Karpas-422 (cell line): ENCODE measurements at places on chromosomes 5 and 9.

- no peaks in the 10 kb centered on the region for H3K27me3 ChIP-seq
- H3K36me3 ChIP-seq, result no peaks in the 10 kb centered on the region
- no peaks in the 10 kb centered on the region for H3K4me1 ChIP-seq
- no peak overlapping the region for H3K4me3 ChIP-seq
Measured at GRCh38 chr5:80555099-80555498, 15.0 kb downstream of the ANKRD34B start.

- no peaks in the 10 kb centered on the region for H3K36me3 ChIP-seq
- no peak overlapping the region for H3K4me3 ChIP-seq
- no peak overlapping the region for H3K27ac ChIP-seq
- H3K27me3 ChIP-seq, result no peaks in the 10 kb centered on the region
Measured at GRCh38 chr5:112929336-112930081, 7.5 kb upstream of the REEP5 start.

DNA sequence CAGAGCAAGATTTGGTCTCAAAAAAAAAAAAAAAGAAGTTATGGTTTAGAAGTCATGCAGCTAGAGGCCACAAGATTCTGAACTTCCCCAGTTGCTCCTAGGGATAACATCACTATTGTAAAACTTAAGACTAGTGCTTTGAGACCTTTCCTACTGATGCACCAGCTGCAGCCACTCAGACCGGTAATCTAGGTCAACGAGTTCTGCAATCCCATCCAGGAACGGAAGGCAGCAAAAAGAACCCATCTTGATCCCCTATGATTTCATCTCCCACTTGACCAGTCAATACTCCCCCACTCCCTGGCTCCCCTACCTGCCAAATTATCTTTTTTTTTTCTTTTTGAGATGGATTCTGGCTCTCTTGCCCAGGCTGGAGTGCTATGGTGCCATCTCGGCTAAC lies 46.9 kb upstream of the TTC39B start:
- H3K27me3 ChIP-seq, result no peaks in the 10 kb centered on the region
- H3K27ac ChIP-seq, result no peak overlapping the region
- no peak overlapping the region for H3K4me3 ChIP-seq
- DNase-seq, result no peak
- H3K4me1 ChIP-seq, result no peaks in the 10 kb centered on the region

DNA sequence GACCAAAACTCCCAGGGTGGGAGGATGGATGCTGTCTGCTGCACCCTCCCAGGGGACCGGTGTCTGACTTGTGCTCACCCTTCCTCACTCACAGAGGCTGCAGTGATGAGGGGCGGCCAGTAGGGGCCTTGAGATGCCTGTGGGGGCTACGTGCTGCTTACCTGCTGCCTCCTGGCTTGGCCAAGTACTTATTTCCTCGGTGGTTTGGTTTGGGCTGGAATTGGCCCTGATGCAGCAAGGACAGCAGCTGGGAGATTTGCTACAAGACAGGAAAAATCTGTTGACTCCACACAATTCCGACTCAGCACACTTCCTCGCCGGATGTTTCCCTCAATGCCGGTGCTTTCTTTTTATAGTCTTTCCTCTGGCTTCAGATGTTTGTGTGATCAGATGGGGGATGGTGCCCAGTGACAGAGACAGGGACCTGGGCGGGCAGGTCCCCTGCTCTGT lies 6.6 kb downstream of the PCDH12 start:
- DNase-seq, result peak; percentile 80
- no peak overlapping the region for H3K27ac ChIP-seq
- no peak overlapping the region for H3K4me3 ChIP-seq
- peaks cover 8% of the 10 kb centered on the region for H3K4me1 ChIP-seq
- no peaks in the 10 kb centered on the region for H3K27me3 ChIP-seq

DNA sequence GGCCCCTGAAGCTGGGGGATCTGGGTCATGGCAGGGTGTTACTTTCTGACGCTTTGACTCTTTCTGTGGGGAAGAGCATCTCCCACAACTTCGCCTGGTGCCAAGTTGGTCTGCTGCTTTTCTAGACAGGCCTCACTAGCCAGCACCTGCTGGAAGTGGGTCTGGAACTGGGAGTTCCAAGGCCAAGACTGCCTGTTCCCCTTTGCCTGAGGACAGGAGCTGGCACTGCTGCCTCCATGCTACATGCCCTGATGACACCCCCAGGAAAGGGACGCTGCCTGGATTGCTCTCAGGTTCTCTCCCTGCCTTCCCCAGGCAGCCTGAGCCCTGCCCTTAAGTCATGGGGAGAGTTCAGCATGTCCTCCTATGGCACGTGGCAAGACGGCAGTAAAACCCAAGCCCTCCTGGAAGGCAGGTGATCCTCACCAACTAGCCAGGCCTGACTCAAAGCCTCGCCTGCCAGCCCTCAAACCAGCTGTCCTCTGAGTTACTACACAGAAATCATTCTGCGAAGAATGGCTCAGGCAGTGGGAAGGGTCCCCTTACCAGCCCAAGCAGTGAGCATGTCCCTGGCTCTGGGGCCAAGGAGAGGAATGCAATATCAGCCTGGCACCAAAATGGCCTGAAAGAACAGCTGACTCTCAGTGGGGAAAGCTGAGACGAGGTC lies 35.8 kb downstream of the SEC61B start:
- no peak overlapping the region for H3K4me3 ChIP-seq
- H3K4me1 ChIP-seq, result peaks cover 12% of the 10 kb centered on the region
- H3K27me3 ChIP-seq, result no peaks in the 10 kb centered on the region
- no peak for DNase-seq
- no peaks in the 10 kb centered on the region for H3K36me3 ChIP-seq

GRCh38 chr5:14855366-14855765 lies 16.2 kb downstream of the ANKH start:
- H3K4me1 ChIP-seq, result 0 out of 2 replicates have a peak, but pooled peaks cover 2% of the 10 kb centered on the region
- no peak overlapping the region for H3K4me3 ChIP-seq

DNA sequence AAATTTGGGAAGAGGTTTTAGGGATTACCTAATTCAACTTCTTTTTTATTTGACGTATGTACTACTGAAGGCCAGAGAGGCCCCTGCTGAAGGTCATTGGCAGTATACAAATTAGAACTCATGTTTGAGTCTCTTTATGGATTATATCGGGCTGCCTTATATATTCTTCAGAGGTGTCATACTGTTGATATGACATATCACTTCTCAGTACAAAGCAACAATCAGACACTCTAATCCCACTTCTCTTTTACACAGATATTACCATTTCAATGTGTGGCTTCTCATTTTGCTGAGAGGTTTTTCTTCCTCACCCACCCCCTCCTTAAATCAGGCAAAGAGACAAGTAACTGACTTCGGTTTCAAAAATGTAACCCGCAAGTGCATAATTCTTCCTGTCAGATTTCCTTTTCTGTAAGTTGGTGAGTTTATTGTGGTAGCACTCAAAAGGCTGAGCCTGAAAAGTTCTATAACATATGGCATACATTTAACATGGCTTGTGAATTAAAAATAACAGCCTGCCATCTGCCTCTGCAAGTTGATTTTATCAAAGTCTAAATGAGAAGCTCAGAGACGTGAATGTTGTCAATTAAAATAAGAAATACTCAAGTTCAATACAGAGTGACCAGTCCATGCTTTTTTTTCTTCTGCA lies 163.6 kb upstream of the RORB start:
- H3K4me3 ChIP-seq, result no peak overlapping the region
- peaks cover 8% of the 10 kb centered on the region for H3K4me1 ChIP-seq
- no peak for DNase-seq

- H3K27ac ChIP-seq, result no peak overlapping the region
- no peak for DNase-seq
- no peaks in the 10 kb centered on the region for H3K4me1 ChIP-seq
Measured at GRCh38 chr5:135543485-135544304, 7.9 kb upstream of the NEUROG1 start.

DNA sequence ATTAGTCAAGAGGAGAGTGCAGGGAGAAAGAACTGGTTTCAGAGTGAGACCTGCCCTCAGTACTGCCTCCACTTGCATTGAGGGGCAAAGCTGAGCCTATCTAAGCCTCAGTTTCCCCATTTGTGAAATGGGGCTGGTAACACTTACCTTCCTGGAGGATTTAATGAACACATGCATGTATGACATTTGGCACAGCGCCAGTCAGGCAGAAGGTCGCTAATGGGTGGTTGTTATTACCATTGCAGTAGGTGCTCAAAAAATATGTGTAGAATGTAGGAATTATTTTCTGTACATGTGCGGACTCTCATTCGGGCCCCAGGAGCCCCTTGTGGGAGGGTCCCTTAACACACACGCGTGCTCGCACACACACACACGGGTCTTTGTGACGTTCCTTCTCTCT lies 10.9 kb downstream of the FAT2 start:
- DNase-seq, result no peak
- H3K4me1 ChIP-seq, result peaks cover 12% of the 10 kb centered on the region
- no peak overlapping the region for H3K27ac ChIP-seq
- no peak overlapping the region for H3K4me3 ChIP-seq
- no peaks in the 10 kb centered on the region for H3K27me3 ChIP-seq

- H3K4me1 ChIP-seq, result no peaks in the 10 kb centered on the region
- no peak overlapping the region for H3K27ac ChIP-seq
- H3K4me3 ChIP-seq, result no peak overlapping the region
- DNase-seq, result no peak
- no peaks in the 10 kb centered on the region for H3K27me3 ChIP-seq
- H3K36me3 ChIP-seq, result no peaks in the 10 kb centered on the region
Measured at GRCh38 chr5:95768731-95769130, 37.6 kb downstream of the RHOBTB3 start.

GRCh38 chr9:79390077-79390698 lies 181.6 kb upstream of the TLE4 start:
- H3K27ac ChIP-seq, result no peak overlapping the region
- H3K36me3 ChIP-seq, result no peaks in the 10 kb centered on the region
- no peak overlapping the region for H3K4me3 ChIP-seq

DNA sequence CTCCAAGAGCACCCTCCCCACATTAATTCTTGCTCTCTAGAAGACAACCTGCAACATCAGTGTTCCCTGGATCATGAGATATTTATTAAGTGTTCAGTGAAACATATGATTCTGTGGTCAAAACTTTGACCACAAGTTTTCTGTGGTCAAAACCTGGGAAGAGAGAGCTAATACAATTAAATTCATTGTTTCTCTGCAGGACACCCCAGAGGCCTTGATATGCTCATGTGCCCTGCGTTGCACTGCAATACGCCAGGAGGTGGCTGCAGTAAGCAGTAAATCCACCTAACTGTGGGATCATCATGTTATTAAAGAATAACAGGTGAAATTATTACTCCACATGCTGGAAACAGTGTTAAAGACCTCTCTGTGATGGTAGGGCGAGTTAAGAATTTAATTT lies 109.3 kb upstream of the SPDL1 start:
- H3K4me1 ChIP-seq, result no peaks in the 10 kb centered on the region; the same call in 1 of the 2 replicates
- H3K4me3 ChIP-seq, result no peak overlapping the region
- no peaks in the 10 kb centered on the region for H3K27me3 ChIP-seq
- H3K36me3 ChIP-seq, result no peaks in the 10 kb centered on the region
- DNase-seq, result no peak

DNA sequence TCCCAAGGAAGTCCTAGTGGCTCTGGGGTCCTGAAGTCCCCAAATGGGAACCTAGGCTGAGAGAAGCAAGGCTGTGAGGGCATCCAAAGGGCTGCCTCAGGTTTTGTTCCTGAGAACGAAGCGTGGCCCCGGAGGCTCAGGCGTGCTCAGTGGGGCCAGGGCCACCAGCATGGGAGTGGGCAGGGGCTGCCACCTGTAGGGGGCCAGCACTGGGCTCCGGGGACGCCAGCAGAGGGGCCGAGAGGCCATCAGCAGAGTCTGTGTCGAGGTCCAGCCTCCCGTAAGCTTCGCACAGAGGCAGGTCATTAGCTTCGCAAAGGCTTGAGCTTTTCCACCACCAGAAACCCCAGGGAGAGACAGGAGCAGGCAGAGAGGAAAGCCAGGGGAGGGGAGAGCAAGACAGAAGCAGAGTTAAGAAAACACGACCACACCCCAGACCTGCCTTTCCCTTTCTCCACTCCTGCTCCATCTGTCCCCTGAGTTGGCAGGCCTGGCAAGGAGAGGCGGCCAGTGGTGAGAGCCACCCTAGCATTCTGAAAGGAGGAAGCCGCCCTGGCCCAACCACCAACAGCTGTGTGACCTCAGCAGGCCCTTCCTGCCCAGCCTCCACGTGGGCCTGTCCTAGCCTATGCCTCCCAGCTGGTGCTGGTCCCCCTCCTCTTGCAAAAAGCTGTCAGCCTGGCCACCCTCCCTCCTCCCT lies 5.5 kb upstream of the SURF6 start:
- no peak overlapping the region for H3K27ac ChIP-seq
- H3K4me3 ChIP-seq, result no peak overlapping the region
- H3K4me1 ChIP-seq, result peaks cover 5% of the 10 kb centered on the region
- no peaks in the 10 kb centered on the region for H3K27me3 ChIP-seq
- no peak for DNase-seq
- H3K36me3 ChIP-seq, result peaks cover 9% of the 10 kb centered on the region; the same call in 1 of the 2 replicates

DNA sequence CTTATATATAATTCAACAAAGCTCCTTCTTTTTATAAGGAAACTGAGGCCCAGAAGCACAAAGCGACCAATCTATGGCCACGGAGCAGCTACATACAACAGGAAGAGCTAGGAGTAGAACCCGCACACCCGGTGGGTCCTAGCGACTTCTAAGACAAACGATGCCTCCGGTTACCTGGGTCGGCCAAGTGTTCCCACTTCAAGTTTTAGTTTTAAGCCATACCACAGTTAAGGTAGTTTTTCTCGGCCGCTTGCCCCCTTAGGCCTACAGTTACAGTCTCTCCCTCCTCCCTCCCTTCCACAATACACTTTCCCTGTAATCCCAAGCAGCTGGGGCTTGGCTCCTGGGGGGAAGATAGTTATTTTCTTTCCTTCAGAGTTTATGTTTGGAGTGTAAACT lies 533 bp downstream of the SREK1IP1 start:
- H3K4me3 ChIP-seq, result peak overlapping the region; percentile 81
- DNase-seq, result peak; percentile 78
- peaks cover 29% of the 10 kb centered on the region; the same call in 1 of the 2 replicates for H3K36me3 ChIP-seq

GRCh38 chr5:34698109-34698419 lies 41.9 kb downstream of the RAI14 start:
- no peaks in the 10 kb centered on the region for H3K36me3 ChIP-seq
- no peaks in the 10 kb centered on the region for H3K4me1 ChIP-seq
- DNase-seq, result no peak
- H3K27me3 ChIP-seq, result no peaks in the 10 kb centered on the region

DNA sequence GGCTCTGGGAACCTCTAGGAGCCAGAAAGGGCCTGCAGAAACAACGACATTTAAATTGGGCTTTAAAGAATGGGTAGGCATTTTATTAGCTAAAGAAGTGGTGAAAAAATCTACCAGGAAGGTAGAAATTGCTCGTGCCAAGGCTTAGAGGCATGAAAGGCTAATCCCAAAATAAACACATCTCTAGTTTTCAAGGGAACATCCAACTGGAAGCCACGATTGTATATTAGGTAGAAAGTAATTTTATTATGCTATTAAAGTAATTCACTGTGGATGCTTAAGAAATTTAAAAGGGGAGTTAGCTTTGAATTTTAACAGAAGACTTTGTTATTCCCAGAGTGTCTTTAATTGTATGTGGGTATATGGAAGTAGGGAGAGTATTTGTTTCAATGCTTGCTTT lies 17.5 kb upstream of the CNTLN start:
- peaks cover 10% of the 10 kb centered on the region for H3K4me1 ChIP-seq
- DNase-seq, result no peak
- no peaks in the 10 kb centered on the region for H3K27me3 ChIP-seq
- H3K27ac ChIP-seq, result no peak overlapping the region
